ENCODE measurements at places on chromosomes 5 and 9.

GRCh38 chr5:68995845-68996545 lies 97.8 kb upstream of the SLC30A5 start:
- no peak for DNase-seq

- no peak for DNase-seq
Observed at GRCh38 chr5:147918101-147918685, 11.9 kb upstream of the C5orf46 start.

GRCh38 chr5:83721953-83722901 lies 1.6 kb upstream of the HAPLN1 start:
- DNase-seq = no peak

DNA sequence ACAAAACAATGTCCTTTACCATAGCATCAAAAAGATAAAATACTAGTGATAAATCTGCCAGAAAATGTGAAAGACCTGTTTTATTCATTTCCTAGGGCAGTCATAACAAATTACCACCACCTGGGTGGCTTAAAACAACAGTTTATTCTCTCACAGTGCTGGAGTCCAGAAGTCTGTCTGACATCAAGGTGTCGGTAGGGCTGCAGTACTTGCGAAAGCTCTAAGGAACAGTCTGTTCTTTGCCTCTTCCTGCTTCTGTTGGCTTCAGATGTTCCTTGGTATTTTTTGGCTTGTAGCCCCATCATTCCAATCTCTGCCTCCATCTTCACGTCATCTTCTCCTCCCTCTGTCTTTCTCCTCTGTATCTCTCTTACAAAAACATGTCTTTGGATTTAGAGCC lies 51.0 kb downstream of the PTPDC1 start:
- no peak for DNase-seq

DNA sequence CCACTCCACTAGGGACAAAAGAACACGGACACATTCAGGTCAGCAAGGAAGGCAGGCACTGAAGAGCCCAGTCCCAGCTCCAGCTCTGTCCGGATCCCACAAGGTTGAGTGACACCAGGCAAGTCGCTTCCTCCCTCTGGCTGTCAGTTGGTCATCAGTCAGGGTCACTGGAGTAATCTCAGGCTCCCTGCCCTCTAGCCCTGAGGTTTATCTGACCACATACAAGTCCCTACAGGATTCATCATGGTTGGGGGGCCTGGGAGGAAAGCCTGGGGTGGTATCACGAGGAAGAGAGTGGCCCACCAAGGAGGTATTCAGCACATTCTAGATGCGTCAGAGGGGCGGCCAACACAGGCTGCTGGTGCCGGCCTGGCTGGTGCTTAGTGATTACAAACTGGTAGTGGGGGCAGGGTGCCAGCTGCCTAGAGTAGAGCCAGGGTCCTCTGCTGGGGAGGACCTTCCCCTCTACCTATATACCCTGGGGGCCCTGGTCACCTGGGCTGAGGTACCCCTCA lies 81.5 kb downstream of the SHB start:
- DNase-seq = no peak

DNA sequence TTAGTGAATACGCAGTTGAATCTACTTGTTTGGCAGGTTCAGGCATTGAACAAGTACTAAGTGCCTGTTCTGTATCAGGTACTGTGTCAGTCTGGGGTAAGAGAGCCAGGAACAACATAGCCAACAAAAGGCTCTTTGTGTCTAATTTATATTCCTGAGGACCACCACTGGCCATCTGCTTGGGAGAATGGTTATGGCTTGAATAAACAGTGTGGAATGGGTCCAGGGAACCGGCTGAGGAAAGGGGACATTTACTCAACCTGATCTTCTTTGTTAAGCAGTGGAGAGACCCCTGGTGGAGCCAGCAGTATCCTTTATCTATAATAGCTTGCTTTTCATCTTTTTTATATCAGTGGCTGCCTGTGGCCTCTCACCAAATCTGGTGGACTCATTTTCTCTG lies 38.6 kb downstream of the EXOSC2 start:
- DNase-seq = no peak

Data from CD8-positive, alpha-beta T cell (primary cell).